Stimulated activated CD4-positive, alpha-beta T cell treated with anti-CD3 and anti-CD28 coated beads, Interleukin-2, amount 100 ng/mL, for 24 hours (primary cell): ENCODE measurements at places on chromosomes 3 and 15.

- no peak for DNase-seq
Observed at GRCh38 chr3:160127308-160127707, 97.9 kb upstream of the C3orf80 start.

- DNase-seq: no peak
Observed at GRCh38 chr3:57805266-57805665, 49.2 kb downstream of the SLMAP start.

- DNase-seq: no peak
Observed at GRCh38 chr3:40192628-40193027, 116.9 kb upstream of the EIF1B start.

DNA sequence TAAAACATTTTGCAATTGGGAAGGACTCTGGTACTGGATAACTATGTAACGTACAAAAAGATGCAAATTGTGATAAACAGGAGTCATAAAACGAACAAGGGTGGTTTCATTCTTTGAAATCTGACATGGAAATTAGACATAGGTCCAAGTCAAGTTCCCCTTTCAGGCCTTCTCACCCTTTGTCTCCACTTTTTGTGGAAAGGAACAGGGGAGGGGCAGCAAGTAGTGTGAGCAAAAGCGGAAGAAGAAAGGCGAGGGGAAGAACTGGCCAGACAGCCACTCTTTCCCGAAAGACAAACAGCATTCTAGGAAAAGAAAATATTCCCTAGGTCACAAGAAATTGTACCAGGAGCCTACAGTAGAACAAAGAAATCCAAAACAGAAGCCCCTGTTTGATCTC lies 52.6 kb downstream of the MCF2L2 start:
- no peak for DNase-seq

GRCh38 chr3:81958972-81959640 lies 197.7 kb upstream of the GBE1 start:
- DNase-seq: no peak

GRCh38 chr3:37703626-37704025 lies 158.1 kb upstream of the CTDSPL start:
- no peak for DNase-seq

DNA sequence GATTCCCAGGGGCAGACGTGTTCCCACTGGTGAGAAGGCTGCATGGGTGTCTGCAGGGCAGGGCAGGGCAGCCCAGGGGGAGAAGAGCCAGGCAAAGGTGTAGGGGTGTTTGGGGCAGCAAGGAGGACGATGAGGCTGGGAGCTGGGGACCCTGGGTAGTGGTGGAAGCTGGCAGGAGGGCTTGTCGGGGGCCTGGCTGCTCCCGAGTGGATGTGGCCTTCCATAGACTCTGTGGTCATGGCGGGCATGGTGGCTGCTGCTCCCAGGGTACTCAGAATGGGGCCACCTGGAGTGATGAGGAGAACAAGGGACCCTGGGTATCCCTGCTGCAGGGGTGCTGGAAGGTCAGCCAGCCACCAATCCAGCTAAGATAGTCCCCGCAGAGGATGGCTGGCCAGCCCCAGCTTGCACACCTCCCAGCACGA lies 107.5 kb downstream of the WNT7A start:
- DNase-seq: no peak

GRCh38 chr3:146953511-146953981 lies 348.4 kb upstream of the PLSCR5 start:
- DNase-seq: no peak

GRCh38 chr15:87949151-87949574 lies 307.4 kb downstream of the NTRK3 start:
- no peak for DNase-seq

DNA sequence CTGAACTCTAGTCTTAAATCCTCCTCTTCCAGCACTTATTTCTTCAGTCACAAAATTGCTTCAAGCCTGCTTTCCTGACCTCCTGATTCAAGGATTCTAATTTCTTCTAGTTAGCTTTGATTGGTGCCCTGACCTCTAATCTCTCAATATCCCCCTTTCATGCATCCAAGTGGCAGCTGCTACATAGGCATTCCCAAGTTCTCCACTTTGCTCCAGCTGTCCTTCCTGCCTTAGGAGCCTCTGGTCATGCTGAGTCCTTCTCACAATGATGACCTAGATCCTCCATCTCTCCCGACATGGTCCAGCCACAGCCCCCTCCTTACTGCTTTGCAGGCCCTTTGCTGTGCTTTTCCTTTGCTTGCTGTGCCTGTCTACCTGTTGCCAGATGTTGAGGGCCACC lies 347.8 kb upstream of the C2CD4B start:
- DNase-seq: no peak

DNA sequence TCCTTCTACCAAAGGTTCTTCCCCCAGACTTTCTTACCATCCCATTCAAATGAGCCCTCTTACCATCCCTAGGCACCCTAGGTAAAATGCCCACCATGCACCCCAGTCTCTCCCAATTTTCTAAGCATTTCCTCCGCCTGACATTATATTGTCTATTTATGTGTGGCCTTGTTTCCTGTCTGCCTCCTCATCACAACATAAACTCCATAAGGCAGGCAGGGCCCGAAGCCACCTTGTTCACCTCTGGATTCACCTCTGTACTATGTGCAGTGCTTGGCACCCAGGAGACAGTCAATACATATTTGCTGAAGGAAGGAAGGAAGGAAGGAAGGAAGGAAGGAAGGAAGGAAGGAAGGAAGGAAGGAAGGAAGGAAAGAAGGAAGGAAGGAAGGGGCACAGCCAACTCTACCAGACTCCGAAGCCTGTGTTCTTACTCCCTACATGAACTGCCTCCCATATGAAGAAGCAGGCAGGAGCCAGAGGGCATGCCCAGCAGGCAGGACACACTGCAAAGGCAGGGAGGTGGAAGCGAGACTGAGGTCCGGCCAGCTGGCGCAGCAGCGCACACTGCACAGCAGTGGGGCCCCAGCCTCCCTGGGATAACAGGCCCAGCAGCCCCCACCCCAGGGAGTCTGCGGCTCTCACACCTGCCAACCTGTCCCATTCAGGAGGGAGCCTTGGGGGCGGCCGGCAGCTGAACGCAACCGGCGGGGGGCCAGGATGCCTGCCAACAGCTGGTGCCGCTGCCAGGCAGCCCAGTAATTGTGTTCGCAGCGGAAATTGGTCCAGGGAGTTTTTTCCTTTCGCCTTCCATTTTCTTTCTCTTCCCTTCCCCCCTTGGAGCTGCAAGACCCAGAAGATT lies 106.0 kb upstream of the LINGO1 start:
- DNase-seq: no peak

GRCh38 chr3:71465371-71466036 lies 118.0 kb downstream of the FOXP1 start:
- no peak for DNase-seq

GRCh38 chr3:24881239-24881638 lies 386.6 kb upstream of the THRB start:
- no peak for DNase-seq

GRCh38 chr3:147423798-147424580 lies 14.8 kb downstream of the ZIC1 start:
- DNase-seq: no peak

DNA sequence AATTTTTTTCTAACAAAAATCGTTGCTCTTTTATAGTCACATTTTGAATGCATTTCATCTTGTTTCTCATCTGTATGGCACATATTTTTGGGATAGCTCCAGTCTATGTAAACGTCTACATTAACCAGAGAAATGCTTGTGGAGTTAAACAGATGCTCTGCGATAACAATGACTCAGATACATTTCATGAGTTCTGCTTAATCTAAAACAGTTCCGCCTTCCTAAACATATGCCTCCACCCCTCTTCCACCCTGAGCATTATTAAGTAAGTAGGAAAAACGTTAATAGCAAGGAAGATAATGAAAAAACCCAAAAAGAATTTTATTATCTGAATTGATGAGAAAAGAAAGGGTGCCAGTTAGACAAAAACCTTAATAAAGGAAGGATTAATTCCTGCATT lies 396.1 kb downstream of the TUSC7 start:
- DNase-seq: no peak

GRCh38 chr3:10557250-10557649 lies 51.9 kb upstream of the ATP2B2 start:
- DNase-seq: no peak

DNA sequence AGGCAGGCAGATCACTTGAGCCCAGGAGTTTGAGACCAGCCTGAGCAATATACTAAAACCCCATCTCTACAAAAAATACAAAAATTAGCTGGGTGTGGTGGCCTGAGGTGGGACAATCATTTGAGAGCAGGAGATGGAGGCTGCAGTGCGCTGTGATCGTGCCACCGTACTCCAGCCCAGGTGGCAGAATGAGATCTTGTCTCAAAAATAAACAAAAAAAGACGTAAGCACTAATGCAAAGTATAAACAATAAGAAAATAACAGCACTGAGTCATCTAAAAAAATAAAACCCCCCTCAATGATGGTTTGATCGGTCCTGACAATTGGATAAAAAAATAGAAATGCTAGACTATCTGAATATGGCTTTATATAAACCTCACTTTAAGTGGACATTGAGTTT lies 3.6 kb downstream of the PPP1R2 start:
- no peak for DNase-seq
